ENCODE measurements at places on chromosomes 6 and 20. TPM values are rescaled to one million over a fixed set of nuclear protein-coding genes. Genes with fewer than 3 reads are reported as not detected.
A peak's percentile ranks its signal among the peaks of the same experiment; 100 is the strongest.

Gene PPP1R16B
- polyA plus RNA-seq = not detected

GRCh38 chr20:25481235-25481917, 73.9 kb downstream of the GINS1 start:
- no peak for DNase-seq

Gene PCK1
- not detected for polyA plus RNA-seq

GRCh38 chr20:52676283-52676995, 295.7 kb upstream of the TSHZ2 start:
- no peak for DNase-seq

Gene KCNK15
- 0.58 TPM for polyA plus RNA-seq

DNA sequence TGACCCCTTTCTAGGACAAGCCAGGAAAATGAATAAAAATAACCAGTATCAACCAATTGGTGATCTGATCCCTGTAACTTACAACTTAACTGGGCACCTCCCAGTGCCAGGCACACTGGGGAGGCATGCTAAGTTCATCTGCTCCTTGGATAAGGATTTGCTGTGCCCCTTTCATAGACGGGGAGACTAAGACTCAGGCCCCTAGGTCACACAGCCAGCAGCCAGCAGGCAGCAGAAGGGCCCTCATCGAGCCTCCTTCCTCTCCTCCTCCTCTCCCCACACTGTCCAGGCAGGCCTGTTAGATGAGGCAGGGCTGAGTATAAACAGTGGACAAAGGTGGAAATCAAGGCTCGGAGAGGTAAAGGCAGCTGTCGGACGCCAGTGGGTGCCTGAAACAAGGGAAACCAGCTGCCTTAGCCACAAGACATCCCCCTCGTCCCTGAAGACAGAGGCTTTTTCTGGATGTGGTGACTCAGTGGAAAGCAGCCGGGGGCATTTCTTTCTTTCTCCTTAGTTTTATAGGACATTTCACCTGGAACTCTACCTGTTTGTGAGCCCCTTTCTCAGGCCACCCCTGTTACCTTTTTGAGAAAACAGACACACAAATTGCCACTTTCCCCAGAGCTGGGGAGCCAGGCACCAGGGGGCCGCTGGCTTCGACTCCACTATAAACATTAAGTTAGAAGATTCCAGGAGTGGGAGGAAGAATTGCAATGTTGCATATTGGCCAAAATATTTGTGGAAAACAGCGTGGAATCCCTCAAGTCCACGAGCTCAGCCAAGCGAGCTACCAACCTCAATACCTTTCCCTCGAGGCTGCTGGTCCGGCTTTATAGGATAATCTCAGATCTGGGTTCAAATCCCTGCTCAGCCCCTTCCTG, 166.0 kb downstream of the PREX1 start:
- DNase-seq = no peak

DNA sequence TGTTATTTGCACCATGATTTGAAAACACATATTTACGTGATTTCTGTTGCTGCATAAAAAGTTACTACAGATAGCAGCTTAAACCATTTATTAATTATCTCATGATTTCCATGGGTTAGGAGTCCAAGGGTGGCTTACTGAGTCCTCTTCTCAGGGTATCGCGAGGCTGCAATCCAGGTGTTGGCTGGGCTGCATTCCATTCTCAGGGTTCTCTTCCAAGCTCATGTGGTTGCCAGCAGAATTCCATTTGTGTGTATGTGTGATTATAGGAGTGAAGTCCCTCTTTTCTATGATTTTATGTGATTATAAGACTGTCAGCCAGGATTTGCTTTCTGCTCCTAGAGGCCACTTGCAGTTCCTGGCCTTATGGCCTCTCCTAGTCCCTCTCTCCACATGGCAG, 135.1 kb downstream of the FAM83B start:
- peak; percentile 16 for DNase-seq

GRCh38 chr6:143592335-143592734, 80.8 kb upstream of the FUCA2 start:
- DNase-seq = no peak

DNA sequence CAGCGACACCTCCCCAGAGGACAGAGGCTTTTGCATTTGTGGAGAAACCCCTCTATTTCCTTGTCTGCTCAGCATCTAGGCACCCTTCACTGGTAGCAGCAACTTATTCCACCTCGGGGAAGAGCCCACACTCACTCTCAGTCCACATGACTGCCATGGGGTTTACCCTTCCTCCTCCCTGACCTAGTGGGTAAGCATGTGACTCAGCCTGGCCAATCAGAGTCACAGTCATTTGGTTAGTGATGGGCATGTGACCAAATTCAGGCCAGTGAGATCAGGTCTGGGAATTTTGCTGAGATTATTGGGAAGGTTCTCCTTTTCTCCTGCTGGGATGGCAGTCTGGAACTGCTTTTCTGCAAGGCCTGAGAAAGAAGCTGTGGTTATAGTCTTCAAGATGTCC, 145.7 kb upstream of the PHACTR3 start:
- no peak for DNase-seq

DNA sequence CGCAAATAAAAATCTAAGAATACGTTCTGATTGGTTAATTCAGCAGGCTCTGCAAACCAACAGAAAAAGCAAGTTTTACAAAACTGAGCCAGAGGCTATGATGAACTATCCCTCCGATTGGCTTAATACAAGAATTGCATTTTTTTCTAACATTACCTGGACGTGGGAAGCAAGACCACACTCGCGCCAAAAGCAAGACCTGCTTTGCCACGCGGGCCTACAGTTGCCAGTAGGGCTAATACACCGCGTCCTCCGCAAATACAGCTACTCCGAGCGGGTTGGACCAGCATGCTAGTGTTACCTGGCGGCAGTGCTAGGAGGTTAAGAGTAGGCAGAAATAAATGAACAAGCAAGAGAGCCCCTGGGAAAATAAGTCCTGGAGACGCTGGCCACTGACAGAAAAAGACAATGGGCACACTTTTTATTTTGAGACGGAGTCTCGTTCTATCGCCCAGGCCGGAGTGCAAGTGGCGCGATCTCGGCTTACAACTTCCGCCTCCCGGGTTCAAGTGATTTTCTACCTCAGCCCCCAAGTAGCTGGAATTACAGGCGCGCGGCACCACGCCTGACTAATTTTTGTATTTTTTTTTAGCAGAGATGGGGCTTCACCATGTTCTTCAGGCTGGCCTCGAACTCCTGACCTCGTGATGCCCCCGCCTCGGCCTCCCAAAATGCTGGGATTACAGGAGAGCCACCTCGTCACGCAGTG, 131.9 kb upstream of the BTN3A2 start:
- no peak for DNase-seq

DNA sequence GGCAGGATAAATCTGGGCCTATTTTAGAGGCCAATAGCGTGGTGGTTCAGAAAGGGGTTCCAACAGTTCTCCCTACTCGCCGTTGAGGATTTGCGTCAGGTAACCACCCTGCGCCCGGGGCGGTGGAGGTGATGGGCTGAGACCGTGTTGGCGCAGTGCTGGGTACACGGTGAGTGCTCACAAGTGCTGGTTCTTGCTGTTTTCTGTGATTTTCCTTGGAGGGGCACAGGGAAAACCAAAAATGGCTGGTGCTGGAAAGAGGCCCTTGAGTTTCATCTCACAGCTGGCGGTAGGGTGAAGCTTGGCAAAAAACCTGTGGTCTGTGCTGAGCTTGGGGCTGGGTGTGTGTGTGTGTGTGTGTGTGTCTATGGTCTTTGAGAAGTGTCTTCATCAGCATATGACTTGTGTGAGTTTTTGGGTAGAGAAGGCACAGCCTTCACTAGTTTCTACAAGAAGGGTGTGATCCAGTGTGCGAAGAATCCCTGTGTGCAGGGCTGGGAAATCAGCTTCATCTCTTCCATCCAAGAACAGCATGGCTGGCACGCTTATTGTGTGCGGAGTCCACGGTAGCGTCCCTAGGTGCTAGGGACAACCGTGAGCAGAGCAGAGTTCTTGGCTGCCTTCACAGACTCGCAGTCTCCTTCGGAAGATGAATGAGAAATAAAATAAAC, 35.3 kb upstream of the SCRT2 start:
- DNase-seq = no peak

Gene JPH2
- polyA plus RNA-seq = 9.5 TPM

DNA sequence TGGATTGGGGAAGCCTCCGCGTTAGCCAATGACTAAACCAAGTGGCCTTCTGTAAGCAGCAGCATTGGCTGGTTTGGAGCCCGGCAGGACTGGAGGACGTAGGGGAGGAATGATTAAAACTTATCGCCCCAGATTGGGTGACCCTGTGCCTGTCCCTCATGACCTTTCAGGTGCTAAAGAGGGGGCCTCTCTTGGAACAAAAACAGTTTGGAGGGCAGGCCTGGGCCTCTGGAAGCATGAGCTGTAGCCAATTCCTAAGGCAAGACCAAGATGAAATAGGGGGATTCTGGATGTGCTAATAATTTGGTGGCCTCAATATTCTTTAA, 1.4 kb downstream of the GMPR start:
- no peak for DNase-seq

Gene GMPR
- polyA plus RNA-seq = 7.3 TPM

DNA sequence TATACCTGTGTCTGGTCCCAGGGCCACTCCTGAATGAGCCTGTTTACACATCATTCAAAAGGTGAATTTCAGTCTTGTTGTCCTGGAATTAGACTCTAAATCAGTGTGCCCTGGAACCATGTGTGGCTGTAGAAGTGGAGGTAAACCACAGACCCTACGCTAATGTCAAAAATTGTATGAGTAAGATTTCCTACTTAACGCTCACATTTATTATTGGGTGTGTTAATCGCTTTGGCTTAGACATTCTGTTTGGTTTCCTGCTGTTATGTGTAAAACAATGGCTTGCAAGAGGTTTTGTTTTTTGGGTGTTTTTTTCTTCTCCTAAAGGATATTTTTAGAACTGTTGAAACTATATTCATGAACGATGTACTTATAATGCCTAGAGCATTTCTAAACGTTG, 19.3 kb downstream of the PLCB1 start:
- DNase-seq = no peak

Gene ASIP
- not detected for polyA plus RNA-seq

DNA sequence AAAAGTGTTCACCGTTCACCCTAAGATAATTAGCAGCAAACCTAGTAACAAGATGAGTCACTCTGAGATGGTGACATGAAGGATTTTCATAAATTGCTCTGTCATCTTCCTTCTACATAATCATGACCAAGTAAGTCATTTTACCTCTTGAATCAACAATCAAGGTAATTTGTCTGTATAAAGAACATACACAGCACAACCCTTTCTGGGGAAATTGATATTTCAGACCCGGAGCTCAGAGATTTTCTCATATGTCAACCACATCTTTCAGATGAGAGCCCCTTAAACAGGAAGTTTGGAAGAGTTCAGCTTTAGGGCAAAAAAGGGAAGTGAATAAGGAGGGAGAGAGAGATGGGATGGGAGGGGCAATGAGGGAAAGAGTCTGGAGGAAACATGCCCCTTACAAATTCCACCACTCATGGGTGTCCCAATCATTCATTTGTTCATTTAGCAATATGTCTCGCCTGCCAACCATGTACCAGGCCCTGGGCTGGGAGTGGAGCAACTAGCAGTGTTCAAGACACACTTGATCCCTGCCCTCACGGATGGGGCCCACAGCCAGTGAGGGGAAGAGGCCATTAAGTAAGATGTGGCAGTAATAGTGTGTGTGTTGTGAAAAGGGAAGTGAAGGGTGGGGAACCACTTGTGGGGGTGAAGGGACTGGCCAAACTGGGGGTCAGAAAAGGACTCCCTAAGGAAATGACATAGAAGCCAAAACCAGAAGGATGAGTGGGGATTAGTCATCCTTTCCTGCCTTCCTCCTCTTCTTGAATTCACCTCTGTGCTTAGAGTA, 190.9 kb downstream of the MAFB start:
- no peak for DNase-seq

GRCh38 chr6:149941583-149942460, at the start of gene ULBP2:
ULBP2 (plus strand) TSS chr6:149942014; CDS start chr6:149942073, 59 bp downstream.
- DNase-seq = peak; percentile 73
